ENCODE measurements at places on chromosomes 3 and 15.

DNA sequence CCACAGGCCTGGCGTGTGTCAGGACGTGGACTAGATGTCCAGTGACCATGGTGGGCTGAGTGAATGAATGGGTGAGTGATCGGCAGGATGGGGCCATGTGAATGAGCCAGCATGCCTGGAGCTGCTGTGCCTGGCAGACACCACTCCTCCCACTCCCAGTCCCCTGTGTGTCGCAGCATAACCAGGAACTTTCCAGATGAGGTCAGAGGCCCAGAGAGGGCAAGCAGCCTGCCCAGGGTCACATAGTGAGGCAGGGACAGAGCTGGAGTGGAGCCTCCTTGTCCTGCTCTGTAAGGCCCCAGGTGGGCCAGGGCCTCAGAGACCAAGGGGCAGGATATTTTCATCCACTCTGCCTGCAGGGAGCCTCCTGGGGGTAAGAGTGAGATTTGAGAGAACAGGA lies 6.4 kb downstream of the IQSEC1 start:
- DNase-seq, result no peak

- DNase-seq, result peak; percentile 80
Measured at GRCh38 chr15:29805043-29805707, 17.1 kb downstream of the TJP1 start.

GRCh38 chr3:30996467-30996866 lies 102.0 kb upstream of the GADL1 start:
- no peak for DNase-seq

DNA sequence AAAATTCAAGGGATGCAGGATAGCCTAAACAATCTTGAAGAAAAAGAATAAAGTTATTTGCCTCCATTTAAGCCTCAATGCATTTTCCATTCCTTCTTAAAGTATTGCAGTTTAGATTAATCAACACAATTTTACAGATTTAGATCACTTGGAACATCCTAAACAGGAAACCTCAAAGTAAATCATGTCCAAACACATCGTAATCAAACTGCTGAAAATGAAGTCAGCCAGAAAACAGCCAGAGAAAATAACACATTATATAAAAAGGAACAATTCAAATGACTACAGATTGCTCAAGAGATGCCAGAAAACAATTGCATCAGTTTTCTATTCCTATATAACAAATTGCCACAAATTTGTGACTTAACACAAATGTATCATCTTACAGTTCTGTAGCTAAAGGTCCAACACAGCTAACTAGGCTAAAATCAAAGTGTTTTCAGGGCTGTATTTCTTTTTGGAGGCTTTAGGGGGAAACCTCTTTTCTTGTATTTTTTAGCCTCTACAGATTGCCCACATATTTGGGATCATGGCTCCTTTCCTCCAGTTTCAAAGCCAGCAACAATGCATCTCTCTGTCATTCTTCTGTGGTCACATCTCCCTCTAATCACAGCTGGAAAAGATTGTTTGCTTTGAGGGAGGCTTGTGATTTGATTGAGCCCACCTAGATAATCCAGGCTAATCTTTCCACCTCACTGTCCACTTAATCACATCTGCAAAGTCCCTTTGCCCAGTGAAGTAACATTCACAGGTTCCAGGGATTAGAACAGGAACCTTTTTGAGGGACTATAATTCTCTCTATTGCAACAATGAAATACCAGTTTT lies 543.3 kb upstream of the UBE2E2 start:
- no peak for DNase-seq

DNA sequence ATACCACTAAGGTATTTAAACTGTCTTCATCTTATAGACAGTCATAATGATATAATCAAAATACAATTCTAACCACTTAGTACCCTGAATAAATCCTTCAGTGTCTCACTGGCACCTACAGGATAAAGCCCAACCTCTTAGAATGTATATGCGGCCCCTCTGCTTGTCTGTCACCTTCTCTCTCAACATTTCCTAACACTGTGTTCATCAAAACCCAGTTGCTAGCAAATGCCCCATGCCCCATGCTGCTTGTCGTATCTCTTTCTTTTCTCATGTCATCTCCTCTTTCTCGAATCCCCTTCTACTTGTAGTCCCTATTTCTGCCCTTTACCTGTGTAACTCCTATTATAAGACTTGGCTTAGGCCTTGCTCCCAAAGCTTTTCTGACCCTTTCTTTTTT lies 24.6 kb upstream of the PLSCR4 start:
- DNase-seq, result no peak

DNA sequence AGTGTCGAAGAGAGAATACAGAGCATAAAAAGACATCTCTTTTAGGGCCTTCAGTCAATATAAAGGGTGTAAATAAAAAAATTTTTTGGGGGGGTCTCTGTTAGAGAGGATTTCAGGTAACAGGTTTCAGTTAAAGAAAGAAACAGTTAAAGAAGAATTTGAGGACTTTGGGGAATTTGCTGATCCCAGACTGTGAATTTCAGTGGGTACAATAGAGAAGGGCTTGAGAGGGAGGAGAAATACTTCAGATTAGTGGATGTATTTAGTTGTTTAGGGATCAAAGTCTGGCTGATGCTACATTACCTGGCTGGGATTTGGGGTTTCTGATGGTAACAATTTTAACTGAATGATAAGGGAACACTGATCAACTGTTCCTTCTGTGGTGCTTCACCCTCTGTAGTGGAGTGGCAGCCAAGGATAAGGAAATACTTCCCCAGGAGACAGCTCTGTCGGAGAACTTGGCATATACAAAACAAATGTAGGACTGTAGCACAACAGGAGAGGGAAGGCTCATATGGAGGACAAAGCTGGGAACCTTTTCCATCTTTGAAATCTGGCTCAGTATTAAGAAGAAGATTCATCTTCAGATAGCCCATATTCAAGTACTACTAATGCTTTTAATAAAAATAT lies 79.2 kb downstream of the MEF2A start:
- DNase-seq, result no peak

DNA sequence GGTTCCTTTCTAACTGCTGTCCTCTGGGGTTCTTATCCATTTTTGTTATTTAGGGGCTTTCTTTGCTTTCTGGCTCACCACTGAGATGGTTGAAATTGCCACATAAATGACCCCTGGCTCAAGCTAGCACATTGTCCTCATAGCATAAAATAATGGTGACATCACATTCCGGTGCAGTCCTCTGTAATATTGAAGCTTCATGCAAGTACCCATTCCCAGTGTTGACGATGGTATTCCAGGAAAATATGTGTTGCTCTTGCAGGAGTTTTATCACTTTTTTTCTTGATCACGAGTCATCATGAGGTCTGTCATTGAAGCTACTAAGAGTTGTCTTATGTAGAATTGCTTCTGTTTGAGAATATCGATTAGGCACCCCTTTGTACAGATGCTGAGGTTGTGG lies 56.1 kb downstream of the CRTC3 start:
- no peak for DNase-seq

GRCh38 chr3:46383951-46384330 lies 13.2 kb downstream of the CCR5 start:
- DNase-seq, result no peak

DNA sequence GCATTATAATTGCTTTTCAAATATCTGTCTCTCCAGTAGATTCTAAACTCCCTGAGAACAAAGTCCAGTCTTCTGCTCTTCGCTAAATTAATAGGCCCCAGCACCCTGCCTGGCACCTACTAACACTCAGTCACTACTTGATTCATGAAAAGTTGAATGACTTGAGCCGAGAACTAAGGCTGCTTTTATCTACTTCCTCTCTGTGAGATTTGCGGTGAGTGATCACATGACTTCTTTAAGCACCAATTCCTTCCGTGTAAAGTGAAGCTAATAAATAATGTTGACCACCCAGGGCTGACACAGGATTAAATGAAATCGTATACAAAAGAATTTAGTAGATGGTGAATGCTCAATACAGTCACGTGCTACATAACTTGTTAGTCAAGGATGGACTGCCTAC lies 44.6 kb upstream of the PGPEP1L start:
- DNase-seq, result no peak

DNA sequence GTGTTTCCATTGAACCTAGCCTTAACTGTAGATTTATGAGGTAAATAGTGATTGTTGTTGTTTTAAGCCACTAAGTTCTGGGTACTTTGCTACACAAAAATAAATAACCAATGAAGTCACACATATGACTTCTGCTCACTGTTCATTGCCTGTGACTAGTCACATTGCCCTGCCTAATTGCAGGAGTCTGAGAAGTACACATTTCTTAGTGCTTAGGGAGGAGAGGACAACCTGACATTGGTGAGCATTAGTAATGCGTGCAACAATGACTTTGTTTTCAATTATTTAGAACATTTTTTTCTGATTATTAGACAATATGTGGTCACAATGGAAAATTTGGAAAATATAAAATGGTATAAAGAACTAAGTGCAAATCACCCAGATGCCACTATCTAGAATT lies 133.2 kb upstream of the DAZL start:
- no peak for DNase-seq

DNA sequence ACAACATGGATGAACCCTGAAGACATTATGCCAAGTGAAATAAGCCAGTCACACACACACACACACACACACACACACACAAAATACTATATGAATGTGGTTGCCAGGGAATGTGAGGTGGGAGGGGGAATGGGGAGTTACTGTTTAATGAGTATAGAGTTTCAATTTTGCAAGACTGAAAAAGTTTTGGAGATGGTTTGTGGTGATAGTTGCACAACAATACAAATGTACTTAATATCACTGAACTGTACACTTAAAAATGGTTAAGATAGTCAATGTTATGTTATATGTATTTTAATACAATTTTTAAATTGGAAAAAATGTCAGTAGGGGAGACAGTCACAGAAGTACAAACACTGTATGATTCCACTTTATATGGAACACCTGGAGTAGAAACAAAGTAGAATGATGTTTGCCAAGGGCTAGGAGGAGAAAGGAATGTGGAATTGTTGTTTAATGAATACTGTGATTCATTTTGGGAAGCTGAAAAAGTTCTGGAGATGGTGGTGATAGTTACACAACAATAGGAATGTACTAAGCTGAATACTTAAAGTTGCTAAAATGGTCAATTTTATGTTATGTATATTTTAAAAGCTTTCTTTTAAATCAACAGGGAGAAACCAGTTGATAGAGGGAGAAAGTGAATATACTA lies 76.6 kb downstream of the RPL39L start:
- DNase-seq, result no peak

DNA sequence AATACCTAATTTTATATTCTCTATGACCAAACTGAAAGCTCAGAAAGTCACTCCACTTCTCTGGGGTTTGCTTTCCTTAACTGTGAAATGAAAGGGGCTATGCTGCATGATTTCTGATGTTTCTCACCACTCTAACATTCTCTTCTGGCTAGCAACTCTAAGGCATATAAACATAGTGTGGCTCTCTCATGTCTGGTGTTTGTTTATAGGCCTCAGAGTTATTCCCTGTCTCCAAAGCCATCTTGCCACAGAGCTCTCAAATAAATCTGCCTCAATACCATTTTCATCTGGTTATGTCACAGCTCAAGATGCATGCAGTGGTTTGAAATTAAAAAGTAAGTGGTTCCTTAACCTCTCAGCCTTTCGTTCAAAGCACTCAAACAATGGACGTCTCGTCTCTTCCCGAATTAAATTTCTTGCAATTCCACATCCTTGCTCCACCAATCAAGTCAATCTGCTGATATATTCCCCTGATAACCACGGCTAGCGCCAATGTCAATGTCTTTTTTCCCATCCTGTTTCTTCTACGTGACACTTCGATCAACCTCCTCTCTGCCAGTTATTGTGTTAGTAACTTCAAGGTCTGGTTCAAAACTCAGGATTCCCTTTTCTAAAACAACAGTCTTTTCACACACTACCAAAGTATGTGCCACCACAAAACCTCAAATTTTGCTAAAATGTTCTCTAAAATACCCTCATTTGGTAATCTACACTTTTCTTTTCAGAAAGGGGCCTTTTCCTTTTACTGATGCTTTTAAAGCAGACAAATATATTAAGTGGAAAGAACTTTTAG lies 16.0 kb downstream of the TOMM70 start:
- no peak for DNase-seq

- peak; percentile 84 for DNase-seq
Measured at GRCh38 chr3:112092496-112093179, 6.4 kb downstream of the C3orf52 start.

GRCh38 chr15:77992356-77993222 lies 84.9 kb downstream of the TBC1D2B start:
- no peak for DNase-seq

DNA sequence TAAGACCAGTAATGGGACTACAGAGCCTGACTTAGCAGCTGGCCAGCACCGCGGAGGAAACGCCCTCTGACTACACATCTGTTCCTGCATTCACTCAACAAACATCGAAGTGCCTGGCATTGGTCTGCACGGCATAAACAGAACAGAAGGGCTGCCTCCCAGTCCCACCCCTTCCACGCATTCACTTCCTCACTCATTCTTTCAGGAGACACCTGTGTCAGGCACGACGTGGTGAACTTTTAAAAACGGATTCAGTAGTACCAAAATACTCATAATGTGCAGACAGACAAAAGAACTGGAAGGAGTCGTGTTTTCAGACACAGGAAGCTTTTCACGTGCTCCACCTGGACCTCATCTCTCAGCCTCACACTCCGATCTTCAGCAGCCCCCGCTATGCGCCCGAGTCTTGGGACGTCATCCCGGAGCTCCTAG lies 123.3 kb downstream of the XXYLT1 start:
- DNase-seq, result peak; percentile 69

DNA sequence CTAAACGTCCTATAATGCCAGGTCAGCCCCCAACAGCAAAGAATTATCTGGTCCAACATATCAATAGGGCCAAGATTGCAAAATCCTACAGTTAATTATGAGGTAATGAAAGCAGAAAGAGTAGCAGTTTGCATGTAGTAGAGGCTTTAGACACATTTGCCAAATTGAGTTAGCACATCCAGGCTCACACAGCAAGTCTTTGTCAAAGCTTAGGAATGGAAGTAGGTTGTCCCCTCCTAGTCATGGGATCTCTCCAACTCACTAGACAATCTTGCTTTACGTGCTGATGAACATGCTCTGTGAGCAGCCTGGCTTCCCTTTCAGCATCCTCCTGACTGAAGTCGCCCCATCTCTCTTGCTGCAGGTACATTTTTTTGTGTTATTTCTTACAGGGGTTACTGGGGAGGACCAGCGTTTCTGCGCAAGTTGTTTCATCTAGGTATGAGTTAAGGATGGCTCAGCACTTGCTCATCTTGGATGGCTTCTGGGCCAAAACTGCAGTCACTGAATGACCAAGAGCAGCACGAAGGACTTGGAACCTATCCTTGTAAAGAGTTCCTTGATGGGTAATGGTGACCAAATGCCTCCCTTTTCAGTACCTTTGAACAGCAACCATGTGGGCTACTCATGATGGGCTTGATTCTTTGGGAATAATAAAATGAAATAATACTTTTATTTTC lies 55.9 kb downstream of the SQOR start:
- peak; percentile 82 for DNase-seq

GRCh38 chr3:190209533-190209932 lies 88.8 kb upstream of the P3H2 start:
- no peak for DNase-seq

GRCh38 chr15:62515696-62516395 lies 350.8 kb upstream of the C2CD4B start:
- DNase-seq, result no peak

GRCh38 chr3:179373938-179374337 lies 26.4 kb downstream of the MFN1 start:
- no peak for DNase-seq

- no peak for DNase-seq
Measured at GRCh38 chr3:51024765-51025632, 350.3 kb downstream of the DOCK3 start.
